ENCODE measurements at places on chromosomes 1 and 21.
A peak's percentile ranks its signal among the peaks of the same experiment; 100 is the strongest.

GRCh38 chr1:4960336-4960735 is 305.9 kb downstream of the AJAP1 start:
- DNase-seq, result no peak

DNA sequence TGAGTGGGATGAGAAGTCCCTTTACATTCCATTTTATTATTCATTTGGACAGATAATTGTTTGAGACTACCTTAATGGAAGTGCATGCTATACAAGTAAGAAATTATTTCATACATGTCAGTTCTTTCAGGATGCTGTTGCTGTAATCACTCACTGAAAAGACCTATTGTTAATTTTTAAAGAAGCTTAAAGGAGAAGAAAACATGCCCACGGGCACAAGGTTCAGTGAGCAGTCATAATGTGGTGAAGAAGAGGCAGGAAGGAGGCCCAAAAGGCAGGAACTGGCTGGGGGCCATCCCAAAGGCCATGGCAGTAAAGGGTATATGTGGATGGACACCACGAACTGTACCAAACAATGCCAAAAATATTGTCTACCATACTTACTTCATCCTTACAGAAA is 206.0 kb downstream of the LYPLAL1 start:
- DNase-seq, result no peak

GRCh38 chr1:12148160-12148957 is 18.4 kb upstream of the TNFRSF1B start:
- no peak for DNase-seq

GRCh38 chr1:19468397-19468956 is 16.9 kb downstream of the CAPZB start:
- DNase-seq, result no peak

DNA sequence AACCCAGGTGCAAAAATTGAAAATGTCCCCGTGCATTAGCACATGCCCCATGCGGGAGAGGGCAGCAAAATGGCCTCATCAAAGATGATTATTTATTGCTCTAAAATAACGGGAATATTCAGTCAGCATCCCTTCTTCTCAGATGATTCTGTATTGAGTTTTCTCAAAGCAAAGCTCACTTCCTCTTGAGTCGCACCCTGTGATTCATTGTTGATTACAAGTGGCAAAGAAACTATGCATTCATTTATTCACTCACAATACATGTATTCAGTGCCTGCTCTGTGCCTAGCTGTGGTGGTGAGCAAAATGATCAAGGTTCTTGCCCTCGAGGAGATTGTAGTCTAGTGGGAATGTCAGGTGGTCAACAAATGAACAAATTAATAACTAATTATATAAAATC is 226.0 kb upstream of the KAZN start:
- DNase-seq, result peak; percentile 8

GRCh38 chr1:46131093-46131492 is 1.3 kb downstream of the PIK3R3 start:
- DNase-seq, result no peak

DNA sequence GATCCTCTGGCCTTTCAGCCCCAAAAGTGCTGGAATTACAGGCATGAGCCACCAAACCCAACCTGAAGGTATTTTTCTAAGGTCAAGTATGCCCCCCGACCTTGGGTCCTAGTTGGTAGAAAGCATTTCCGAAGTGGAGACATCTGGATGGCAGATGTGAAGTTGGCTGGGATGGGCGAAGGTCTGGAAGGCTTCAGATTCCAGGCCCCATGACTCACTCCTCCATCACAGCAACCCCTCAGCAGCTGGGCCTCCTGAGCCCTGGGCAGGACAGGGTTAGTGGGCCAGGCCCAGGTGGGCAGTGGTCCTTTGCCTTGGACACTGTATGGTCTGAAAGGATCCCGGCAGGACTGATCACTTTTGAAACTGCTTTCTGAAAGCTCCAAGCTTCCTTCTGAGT is 23.3 kb downstream of the NAV1 start:
- DNase-seq, result peak; percentile 97

All from fibroblast of skin of abdomen (primary cell).